ENCODE measurements at places on chromosomes 2 and 18.

DNA sequence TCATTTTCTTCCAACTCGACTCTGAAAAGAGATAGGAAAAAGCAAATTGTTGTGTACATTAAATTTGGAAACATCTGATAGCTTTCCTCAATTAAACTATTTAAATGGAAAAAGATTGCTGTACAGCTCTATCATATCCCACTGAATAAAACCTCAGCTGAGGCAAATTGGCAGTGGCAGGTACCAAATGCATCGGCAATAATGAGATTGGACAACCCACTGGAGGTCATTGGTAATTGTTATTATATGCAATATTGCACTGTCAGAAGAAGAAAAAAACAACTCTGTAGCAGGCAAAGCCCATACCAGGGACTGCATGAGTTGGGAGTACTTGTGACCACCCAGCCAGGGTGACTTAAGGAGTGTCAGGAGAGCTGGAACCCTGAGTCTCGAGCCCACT, 291.6 kb upstream of the SKOR2 start:
- H3K27me3 ChIP-seq = no peaks in the 10 kb centered on the region
- DNase-seq = no peak
- no peak overlapping the region for H3K4me3 ChIP-seq
- no peak overlapping the region for H3K27ac ChIP-seq
- H3K36me3 ChIP-seq = no peaks in the 10 kb centered on the region

DNA sequence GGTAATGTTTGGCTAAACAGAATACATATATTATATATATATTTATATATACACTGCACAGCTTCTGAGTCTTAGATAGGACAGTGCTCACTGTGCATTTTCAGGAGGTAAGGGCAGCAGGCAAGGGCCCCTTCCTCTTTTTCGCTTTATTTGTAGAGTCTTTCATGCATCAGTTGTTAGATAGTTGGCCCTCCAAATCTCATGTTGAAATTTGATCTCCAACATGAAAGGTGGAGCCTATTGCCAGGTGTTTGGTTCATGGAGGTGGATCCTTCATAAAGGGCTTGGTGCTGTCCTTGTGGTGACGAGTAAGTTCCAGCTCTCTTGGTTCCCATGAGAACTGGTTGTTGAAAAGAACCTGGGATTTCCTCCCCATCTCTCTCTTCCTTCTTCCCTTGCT, 48.1 kb downstream of the TSN start:
- no peaks in the 10 kb centered on the region for H3K4me1 ChIP-seq
- peaks cover 20% of the 10 kb centered on the region for H3K27me3 ChIP-seq

- no peaks in the 10 kb centered on the region for H3K27me3 ChIP-seq
- H3K4me3 ChIP-seq = no peak overlapping the region
- H3K27ac ChIP-seq = no peak overlapping the region
- no peaks in the 10 kb centered on the region for H3K4me1 ChIP-seq
Observed at GRCh38 chr2:216792222-216793021, 67.4 kb downstream of the TNP1 start.

DNA sequence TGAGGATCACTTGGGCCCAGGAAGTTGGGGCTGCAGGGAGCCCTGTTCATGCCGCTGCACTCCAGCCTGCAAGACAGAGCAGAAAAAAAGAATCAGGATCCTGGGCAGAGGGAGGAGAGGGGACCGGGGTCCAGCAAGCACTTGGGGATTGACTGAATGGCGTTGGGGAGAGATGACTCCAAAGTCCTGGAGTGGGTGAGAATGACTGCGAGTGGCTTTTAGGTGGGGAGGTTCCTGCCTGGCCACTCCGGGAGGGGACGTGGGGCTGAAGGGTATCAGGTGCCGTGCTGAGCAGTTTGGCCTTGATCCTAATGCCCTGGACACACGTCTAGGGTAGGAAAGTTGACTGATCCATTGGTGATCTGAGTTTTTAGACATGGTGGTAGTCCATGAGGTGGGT, 3.5 kb upstream of the NFATC1 start:
- no peak overlapping the region for H3K27ac ChIP-seq
- DNase-seq = no peak
- H3K4me3 ChIP-seq = no peak overlapping the region
- peaks cover 55% of the 10 kb centered on the region for H3K27me3 ChIP-seq
- H3K4me1 ChIP-seq = peaks cover 19% of the 10 kb centered on the region
- no peaks in the 10 kb centered on the region for H3K36me3 ChIP-seq

DNA sequence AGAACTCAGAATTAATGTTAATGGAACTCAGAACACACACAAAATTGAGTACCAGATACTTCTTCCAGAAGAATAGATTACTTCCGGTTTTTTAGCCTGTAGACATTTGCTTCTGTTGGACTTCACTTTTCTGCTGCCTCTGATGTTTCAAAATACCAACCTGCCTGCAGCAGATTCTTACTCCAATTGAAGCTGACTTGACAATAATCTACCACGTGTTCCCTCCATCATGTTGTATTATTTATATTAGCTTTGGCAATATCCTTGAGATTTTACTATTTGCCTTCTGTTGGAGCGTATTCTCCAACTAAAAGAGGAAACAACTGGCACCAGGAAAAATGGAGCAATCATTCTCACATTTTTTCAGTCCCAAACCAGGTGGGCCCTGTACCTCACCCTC, 3.1 kb upstream of the GORASP2 start:
- no peaks in the 10 kb centered on the region for H3K4me1 ChIP-seq
- no peak overlapping the region for H3K4me3 ChIP-seq
- H3K27ac ChIP-seq = no peak overlapping the region
- H3K36me3 ChIP-seq = no peaks in the 10 kb centered on the region

- H3K4me1 ChIP-seq = no peaks in the 10 kb centered on the region
- no peaks in the 10 kb centered on the region for H3K36me3 ChIP-seq
- no peak overlapping the region for H3K4me3 ChIP-seq
- no peak for DNase-seq
Observed at GRCh38 chr2:122390406-122390805, 635.0 kb downstream of the TSN start.

- no peak for DNase-seq
- H3K27me3 ChIP-seq = no peaks in the 10 kb centered on the region
- no peak overlapping the region for H3K4me3 ChIP-seq
- peaks cover 11% of the 10 kb centered on the region for H3K4me1 ChIP-seq
Observed at GRCh38 chr2:84925336-84925723, 19.9 kb downstream of the TMSB10 start.

GRCh38 chr2:6301426-6301825, 564.3 kb downstream of the CMPK2 start:
- H3K36me3 ChIP-seq = no peaks in the 10 kb centered on the region
- no peak overlapping the region for H3K27ac ChIP-seq
- no peak overlapping the region for H3K4me3 ChIP-seq
- no peak for DNase-seq
